CD4-positive, alpha-beta T cell treated with Interleukin-21 for 1 hour (primary cell): ENCODE measurements at places on chromosomes 12 and 14.

- no peak for DNase-seq
Observed at GRCh38 chr12:120831648-120832267, 72.4 kb downstream of the SPPL3 start.

DNA sequence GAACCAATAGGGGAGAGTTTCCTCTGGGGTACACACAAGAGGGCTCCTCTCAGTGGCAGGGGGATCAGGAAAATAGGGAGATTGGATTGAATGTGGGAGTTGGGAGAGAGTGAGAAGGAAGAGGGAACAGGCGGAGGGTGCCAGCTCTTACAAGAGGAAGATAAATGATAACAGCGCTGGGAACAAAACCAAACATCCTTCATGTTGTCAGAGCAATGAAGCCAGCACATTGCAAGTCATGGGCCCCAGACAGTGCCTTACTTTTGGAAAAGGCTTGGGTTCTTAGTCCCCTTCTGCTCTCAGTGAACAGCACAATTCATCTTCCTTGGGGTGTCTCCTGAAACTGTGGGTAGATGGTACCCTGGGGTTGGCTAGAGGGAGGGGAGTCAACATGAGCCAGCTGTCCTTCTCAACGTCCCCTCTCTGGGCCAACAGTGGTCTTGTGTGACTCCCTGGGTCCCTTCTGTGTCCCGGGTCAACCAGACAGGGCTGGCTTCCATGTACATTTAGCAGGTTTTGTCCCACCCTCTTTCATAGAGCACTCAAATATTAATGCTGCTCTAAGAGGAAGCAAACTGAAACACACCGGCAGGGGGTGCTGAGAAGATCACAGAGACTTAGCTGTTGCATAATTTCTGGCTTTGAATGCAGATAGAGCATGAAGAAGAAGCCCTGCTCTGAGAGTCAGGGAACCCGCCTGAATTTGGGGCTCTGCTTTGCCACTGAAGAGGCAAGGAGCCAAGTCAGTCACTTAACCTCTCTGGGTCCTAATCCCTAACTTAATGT, 138.5 kb downstream of the ESRRB start:
- DNase-seq: no peak

DNA sequence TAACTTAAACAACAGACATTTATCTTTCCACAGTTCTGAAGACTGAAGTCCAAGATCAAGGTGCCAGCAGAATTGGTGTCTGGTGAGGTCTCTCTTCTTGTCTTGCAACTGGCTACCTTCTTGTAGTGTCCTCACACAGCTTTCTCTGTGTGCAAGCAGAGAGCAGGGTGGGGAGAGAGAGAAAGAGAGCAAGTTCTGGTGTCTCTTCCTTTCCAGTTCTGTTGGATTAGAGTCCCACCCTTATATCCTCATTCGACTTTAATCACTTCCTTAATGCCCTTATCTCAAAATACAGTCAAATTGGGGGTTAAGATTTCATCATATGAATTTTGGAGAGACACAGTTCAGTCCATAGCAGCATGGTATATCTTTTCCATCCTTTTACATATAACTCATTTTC, 40.8 kb downstream of the DYRK2 start:
- DNase-seq: no peak

DNA sequence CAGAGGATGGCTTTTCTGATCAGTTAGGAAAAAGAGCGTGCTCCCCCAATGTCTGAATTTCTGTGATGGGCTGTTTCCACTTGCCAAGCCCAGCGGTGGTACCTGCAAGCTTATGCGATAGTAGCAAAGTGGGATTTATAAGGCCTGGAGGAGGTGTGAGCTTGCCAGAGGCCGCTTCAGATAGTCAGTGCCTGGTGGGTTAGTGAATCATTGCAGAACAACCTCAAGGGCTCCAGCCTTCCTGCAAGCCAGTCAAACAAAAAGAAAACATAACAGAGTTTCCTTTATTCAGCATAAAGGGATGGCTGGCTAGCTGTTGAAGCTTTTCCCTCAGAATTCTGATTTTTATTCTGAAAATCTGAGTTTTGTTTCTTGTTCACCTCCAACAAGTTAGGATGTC, 7.6 kb upstream of the BMP4 start:
- DNase-seq: no peak

GRCh38 chr12:48105321-48105866, 485 bp downstream of the SENP1 start:
- peak; percentile 70 for DNase-seq

DNA sequence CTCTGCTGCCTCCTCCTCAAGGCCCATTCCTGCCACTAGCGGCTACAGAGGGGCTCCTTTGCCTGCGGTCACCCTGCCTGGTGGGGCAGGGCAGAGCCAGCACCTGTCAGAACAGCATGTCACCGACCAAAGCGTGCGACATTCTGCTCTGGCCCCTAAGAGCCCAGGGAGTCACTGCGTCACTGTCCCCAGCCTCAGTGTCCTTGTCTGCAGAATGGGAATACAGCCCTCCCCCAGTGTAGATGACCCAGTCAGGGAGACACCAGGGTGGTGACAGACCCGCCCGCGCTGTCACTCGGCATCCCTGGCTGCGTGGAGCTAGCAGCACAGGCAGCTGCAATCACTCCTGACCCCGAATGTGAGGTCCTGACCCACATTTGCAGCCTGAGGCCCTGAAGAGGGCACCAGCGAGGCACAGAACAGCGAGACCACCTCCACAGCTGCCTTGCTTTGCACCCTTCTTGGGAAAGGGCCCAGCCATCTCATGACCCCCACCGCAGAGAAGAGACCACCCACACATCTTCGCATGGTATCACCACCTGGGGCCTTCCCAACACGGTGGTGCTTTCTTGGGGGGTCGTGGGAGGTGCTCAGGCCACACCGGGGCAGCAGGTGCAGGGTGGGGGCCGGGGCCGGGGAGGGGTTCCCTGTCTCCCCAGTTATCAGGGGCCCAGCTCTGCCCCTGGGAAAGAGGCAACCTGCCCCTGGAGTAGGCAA, 2.5 kb downstream of the AHNAK2 start:
- DNase-seq: peak; percentile 8

DNA sequence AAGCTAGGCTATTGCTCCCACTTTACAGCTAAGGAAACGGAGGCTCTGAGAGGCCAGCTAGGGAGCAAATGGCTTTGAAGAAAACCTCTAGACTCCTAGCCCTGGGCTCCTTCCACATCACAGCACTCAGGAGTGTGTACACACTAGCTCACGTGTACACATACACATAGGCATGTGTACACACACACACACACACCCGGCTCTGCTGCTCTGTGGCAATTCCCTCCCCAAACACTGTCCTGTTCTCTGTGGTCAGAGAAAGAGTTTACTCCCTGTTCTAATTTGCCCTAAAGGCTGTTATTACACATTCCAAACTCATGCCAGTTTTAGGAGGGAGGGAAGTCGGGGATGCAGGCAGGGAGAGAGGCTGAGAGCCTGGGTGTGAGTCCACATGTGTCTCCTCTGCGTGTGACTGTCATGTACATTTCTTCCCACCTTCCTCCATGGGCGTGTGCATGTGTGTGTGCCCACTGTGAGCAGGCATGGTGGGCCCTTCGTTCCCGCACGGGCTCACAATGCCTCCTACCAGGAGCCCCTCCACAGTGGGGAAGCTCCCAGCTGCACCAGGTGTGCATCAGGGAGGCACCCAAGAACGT, 14.2 kb downstream of the TRPV4 start:
- no peak for DNase-seq
